Stimulated activated CD8-positive, alpha-beta memory T cell treated with anti-CD3 and anti-CD28 coated beads, Interleukin-15, amount 100 ng/mL, for 48 hours (primary cell): ENCODE measurements at places on chromosomes 13 and 19.

GRCh38 chr19:2047076-2047448 is 4.0 kb downstream of the MKNK2 start:
- DNase-seq, result no peak

- DNase-seq, result no peak
Measured at GRCh38 chr19:2733930-2734588, 5.8 kb downstream of the SLC39A3 start.

DNA sequence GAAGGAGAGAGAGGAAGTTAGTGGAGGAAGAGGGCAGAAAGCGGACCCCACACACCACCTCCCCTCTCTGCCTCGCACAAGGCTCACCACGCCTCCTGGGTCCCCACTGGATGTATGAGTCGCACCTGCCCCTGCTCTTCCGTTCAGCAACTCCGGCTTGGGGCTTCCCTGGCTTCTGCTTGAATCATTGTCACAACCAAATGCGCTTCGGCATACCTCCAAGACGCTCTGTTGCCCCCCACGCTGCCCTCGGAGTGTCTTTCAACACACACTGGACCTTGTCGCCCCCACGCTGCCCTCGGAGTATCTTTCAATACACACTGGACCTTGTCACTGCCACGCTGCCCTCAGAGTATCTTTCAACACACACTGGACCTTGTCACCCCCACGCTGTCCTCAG is 247.2 kb downstream of the TEX29 start:
- no peak for DNase-seq

- no peak for DNase-seq
Measured at GRCh38 chr19:39568604-39569003, 28.6 kb upstream of the EID2 start.

GRCh38 chr13:35954207-35954560 is 177.0 kb downstream of the DCLK1 start:
- DNase-seq, result no peak

DNA sequence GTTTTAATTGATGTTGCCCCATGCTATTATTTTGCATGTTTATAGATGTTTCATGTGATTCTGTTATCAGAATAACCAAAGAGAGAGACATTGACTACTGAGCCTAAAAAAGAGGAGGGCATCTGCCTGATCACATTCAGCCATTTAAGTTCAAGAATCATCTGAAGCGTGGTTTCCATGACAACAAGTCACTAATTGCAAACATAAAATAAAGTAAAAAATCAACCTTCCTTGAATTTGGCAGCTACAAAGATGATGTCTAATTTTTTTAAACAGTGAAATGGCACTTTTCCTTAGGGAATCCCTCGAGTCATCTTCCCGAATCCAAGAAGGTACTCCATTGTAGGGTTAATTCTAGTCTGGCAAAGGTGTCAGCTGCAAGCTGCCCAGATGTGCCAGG is 884.2 kb downstream of the DIAPH3 start:
- no peak for DNase-seq

GRCh38 chr13:112618501-112618900 is 30.5 kb upstream of the TUBGCP3 start:
- no peak for DNase-seq

- no peak for DNase-seq
Measured at GRCh38 chr13:28177877-28178276, 39.5 kb downstream of the PAN3 start.

DNA sequence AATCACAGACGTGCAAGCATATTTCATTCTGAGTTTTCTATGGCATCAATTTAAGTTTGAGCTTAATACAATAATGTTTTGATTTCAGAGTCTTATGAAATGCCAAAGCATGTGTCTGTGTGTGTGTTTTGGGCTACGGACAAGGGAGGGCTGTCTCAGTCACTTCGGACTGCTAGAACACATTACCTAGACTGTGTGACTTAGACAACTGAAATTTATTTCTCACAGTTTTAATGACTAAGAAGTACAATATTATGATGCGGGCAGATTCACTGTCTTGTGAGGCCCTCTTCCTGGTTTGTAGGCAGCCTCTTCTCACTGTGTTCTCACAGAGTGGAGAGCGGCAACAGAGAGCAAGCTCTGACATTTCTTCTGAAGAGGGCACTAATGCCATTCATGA is 1202.0 kb downstream of the EFNB2 start:
- no peak for DNase-seq

DNA sequence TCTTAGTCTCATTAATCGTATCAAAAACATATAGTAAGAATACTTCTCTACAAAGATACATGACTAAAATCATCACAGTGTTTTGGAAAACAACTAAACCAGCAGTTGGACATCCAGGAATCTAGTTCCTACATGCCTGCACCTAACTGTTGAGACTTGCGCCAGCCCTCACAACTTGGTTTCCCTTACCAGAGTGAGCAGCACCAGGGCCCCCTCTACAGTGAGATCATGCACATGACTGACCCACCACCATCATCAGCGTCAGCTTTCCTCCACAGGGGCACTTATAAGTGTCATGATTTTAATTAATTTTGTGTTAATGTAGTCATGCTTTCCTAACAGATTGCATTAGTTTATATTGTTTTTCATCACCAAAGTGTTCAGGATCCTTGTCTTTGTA is 1322.0 kb downstream of the EFNB2 start:
- DNase-seq, result no peak

DNA sequence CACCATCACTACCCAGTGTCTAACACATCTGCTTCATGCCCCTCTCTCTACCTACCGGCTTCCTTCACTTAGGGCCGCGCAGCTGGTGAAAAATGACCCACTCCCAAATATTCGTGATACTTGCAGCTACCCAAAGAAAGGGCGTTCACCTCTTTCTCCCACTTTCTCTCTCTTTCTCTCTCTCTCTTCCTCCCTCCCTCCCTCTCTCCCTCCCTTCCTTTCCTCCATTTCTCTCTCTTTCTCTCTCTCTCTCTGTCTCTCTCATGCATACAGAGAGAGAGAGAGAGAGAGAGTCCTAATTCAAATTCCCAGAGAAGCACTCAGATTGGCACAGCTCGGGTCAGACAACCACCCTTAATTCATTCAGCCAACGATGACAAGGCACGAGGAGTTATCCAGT is 27.7 kb upstream of the POP4 start:
- DNase-seq, result no peak

DNA sequence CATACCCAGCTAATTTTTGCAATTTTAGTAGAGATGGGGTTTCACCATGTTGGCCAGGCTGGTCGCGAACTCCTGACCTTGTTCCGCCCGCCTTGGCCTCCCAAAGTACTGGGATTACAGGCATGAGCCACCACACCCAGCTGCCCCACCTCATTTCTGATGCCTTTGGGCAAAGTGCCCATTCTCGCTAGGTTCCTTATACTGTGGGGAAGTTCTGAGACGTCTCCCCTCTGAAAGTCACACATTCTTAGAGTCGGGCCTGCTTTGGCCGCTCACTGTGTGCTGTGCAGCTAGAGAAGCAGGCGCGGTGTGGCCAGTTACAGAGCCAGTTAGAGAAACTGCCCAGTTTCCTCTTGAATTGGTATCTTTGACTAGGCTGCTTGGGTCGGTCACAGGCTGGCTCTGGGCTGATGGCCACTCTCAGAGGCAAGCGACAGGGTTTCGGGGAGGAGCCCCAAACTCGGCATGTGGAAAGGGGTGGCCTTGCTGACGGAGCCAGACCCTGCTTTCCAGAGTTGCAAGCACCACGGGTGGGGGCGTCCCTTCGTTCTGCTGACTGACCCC is 18.0 kb downstream of the PRAM1 start:
- no peak for DNase-seq

GRCh38 chr13:114022876-114023275 is 49.0 kb upstream of the C13orf46 start:
- DNase-seq, result no peak

- no peak for DNase-seq
Measured at GRCh38 chr13:42239161-42239560, 32.8 kb upstream of the AKAP11 start.

DNA sequence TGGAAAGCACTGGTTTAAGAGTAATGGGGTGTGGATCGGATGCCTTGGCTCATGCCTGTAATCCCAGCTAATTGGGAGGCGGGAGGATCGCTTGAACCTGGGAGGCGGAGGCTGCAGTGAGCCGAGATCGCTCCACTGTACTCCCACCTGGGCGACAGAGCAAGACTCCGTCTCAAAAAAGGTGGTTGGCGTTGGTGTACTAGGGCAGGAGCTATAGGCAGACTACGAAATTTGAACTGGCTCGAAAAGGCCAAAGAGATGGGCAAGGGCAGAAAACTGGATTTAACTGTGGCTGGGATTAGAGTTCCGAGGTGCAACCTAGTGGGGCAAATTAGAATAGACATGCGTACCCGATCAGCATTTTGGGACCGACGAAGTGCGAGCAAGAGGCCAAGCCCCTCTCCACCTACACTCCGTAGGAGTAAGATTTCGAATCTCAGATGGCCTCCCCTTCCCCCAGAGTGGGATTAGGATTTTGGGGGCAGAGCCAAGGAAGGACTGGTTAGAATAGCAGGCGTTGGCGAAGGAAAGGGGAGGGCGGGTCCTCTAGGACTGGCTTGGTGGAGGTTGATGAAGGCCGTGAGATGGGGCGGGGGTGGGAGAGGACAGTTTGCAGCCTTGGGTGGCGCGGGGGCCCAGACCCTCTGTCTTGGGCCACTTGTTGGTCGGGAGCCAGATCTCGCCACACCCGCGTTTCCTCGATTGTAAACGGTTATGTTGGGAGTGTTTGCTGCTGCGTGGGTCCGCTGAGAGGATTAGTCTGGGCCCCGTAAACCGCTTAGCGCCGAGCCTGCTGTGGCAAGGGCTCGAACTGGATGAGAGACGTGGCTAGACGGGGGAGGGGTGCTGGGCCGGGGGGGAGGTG is 2.0 kb upstream of the INAFM1 start:
- DNase-seq, result no peak

DNA sequence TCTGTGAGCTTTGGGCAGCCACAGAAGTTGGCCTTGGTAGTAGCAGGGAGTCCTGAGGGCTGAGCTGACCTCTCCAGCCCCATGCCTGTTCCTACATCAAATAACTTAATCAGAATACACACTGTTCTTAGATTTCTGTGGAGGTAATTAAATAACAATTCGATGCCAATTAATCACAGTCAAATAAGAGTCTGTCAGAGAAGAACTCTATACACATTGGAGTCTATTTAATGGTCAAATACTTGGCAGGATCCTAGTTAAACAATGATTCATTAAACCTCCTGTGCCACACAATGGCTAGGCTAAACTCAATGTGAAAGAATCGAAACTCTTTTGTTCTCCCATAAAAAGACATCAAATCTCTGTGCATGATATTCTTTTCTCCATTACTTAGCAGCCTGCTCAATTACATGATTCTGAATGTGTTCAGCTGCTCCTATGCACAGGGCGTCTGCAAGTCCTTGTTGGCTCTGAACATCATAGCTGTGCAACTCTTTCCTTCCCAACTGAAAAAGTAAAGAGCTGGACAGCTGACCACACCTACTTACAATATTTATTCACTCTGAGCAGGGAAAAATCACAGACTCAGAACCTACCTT is 173.1 kb downstream of the ABCC4 start:
- no peak for DNase-seq

DNA sequence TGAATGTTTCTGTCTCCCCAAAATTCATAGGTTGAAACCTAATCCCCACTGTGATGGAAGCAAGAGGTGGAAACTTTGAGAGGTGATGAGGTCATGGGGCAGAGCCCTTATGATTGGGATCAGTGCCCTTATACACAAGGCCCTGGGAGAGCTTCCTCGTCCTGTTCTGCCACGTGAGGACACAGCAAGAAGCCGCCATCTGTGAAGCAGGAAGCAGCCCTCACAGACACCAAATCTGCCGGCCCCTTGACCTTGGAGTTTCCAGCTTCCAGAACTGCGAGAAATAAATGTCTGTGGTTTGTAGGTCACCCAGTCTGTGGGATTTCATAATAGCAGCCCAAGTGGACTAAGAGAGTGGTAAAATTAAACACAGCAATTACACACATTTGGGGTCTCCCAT is 737.4 kb downstream of the UQCRFS1 start:
- DNase-seq, result no peak

DNA sequence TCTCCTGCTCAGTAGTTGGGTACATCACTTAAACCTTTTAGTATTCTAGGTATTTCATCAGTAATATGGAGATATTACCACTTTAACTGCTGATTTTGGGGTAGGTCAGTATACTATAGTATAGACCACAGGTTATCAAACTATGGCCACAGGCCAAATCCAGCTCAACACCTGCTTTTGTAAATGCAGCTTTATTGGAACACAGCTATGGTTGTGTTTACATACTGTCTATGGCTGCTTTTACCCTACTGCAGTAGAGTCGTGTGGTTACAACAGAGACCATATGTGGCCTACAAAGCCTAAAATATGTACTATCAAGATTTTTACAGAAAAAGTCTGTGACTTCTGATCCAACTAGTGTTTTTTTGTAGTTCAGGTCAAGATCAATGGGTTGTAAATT is 10.3 kb downstream of the COG6 start:
- DNase-seq, result no peak

DNA sequence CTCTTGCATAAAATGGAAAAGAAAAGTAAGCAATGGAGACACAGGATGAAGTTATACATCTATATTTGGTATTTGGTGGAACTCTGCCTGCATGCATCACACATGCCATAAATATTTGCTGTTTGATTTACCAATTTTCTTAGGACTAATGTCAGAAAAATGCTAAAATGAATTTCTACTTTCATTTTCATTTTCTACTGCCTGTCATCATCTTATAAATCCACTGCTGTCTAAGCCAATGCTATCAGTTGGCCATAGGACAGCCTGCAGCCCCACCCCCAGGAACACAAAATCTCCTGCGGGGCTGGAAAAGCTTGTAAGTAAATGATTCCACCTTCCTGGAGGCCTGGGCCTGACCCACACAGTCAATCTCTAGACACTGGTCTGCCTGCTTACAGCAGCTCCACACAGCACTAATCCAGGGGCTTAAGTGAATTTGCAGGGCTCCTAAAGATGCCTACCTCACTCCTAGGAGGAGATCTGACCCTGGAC is 122.0 kb downstream of the ENOX1 start:
- no peak for DNase-seq
